Fibroblast of lung (primary cell): ENCODE measurements at places on chromosomes 11 and 22. TPM values are rescaled to one million over a fixed set of nuclear protein-coding genes. Genes with fewer than 3 reads are reported as not detected.
A peak's percentile ranks its signal among the peaks of the same experiment; 100 is the strongest.

- DNase-seq: peak; percentile 3
- no peaks in the 10 kb centered on the region for H3K27me3 ChIP-seq
- no peaks in the 10 kb centered on the region for H3K36me3 ChIP-seq
- no peak overlapping the region for H3K4me3 ChIP-seq
- no peak overlapping the region for H3K27ac ChIP-seq
- no peaks in the 10 kb centered on the region for H3K4me1 ChIP-seq
Measured at GRCh38 chr22:32106930-32107329, 52.2 kb downstream of the C22orf42 start.

DNA sequence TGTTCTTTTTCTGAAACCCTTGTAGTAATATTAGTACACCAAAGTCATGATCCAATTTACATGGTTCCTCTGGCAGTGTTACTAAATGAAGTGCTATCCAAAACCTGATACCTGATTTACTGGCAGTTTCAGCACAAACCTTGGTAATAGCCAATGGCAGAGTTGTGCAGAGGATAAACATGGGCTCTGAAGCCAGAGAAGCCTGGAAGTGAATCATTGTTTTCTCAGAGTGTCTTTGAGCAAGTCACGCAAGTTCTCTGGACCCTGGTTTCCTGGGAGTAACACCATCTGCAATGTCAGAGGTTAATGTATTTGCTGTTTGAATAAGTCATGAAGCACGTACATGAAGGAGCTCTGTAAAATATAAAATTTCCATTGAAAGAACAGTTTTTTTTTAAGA, 222.3 kb upstream of the NARS2 start:
- peaks cover 47% of the 10 kb centered on the region for H3K4me1 ChIP-seq
- DNase-seq: peak; percentile 99
- H3K4me3 ChIP-seq: no peak overlapping the region
- H3K27me3 ChIP-seq: no peaks in the 10 kb centered on the region
- no peaks in the 10 kb centered on the region for H3K36me3 ChIP-seq

GRCh38 chr11:107116358-107116757, 98.1 kb upstream of the GUCY1A2 start:
- no peaks in the 10 kb centered on the region for H3K36me3 ChIP-seq
- H3K27me3 ChIP-seq: no peaks in the 10 kb centered on the region
- H3K27ac ChIP-seq: no peak overlapping the region
- no peak overlapping the region for H3K4me3 ChIP-seq

DNA sequence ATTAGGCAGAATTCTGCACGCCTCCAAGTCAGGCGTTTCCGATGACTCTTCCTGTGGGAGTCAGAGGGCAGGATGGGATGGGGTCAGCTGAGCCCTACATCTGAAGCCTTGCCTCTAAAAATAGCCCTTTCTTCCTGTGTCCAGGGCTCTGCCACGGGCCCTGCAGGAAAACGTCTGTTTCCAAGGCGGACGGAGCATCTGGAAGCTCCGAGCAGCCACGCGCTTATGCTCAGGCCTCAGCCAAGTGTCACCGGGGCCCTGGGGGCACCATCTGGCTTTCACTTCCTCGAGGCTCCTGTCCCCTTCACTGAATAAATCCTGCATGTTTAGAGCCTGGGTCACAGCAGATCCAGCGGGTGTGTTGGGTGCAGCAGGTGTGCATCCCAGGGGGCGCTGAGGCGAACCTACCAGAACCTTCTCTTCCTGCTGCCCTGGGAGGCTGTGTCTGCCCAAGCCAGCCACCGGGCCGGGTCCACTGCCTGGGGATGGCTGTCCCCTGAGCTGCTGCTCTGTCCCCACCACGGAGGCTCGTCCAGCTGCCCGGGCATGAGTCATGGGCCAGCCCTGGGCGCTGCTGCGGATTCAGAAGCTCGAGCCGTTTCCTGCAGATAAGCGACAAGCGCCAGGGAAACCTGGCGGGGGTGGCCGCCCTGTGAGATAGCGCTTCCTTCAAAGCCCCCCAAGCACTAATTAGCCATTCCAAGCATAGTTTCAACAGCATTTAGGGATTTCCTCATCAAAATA, 32.0 kb upstream of the LINC01488 start:
- peaks cover 19% of the 10 kb centered on the region for H3K4me1 ChIP-seq
- no peaks in the 10 kb centered on the region for H3K27me3 ChIP-seq
- DNase-seq: peak; percentile 51
- H3K27ac ChIP-seq: peak overlapping the region; percentile 72

DNA sequence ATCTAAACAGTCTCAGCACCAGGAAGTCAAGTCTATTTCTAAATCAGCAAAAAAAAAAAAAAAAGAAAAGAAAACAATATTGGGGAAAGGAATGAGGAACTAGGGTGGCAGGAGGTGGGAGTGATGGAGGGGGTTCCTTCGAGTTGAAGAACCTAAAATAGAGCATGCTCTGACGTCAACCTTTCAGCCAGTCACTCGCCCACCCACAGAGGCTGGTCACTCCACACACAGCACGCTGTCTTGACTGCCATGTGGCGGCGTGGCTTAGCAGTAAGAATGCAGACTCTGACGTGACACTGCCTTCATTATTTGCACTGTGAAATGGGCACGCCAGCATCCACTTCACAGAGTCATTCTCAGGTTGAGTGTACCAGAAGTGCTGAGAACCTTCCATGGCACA, 48.3 kb downstream of the LARGE1 start:
- H3K4me1 ChIP-seq: peaks cover 17% of the 10 kb centered on the region
- no peak overlapping the region for H3K27ac ChIP-seq

DNA sequence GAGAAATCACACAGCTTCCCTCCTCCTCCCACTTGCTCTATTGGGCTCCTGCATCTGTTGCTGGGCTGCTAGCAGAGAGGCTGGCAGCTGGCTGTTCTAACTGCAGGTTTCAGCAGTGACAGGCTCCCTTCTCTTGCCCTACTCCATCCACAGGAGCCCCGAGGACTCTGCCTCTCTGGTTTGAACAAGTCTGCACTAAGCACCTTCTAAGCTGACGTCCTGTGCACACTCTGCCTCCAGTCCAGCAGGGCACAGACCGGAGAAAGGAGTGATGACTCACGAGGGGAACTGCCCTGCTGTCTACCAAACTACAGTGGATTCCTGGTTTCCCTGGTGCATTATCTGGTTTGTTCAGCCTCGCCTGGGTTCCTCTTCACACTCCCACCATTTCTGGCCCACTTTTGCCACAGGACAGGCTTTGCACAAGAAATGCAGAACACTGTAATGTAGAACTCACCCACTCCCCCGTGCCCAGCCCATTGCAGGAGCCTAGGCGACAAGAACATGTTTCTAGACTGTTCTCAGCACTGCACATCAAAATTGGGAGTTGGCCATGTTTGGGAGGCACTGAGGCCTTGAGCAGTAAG, 26.0 kb downstream of the IL10RA start:
- H3K27me3 ChIP-seq: no peaks in the 10 kb centered on the region
- DNase-seq: no peak
- H3K36me3 ChIP-seq: no peaks in the 10 kb centered on the region

GRCh38 chr11:22331771-22332170, 6.4 kb upstream of the SLC17A6 start:
- no peak overlapping the region for H3K4me3 ChIP-seq
- H3K27me3 ChIP-seq: no peaks in the 10 kb centered on the region
- H3K27ac ChIP-seq: no peak overlapping the region
- DNase-seq: no peak
- H3K4me1 ChIP-seq: no peaks in the 10 kb centered on the region

GRCh38 chr11:68504432-68505066, 44.0 kb downstream of the PPP6R3 start:
- H3K27ac ChIP-seq: no peak overlapping the region
- no peaks in the 10 kb centered on the region for H3K36me3 ChIP-seq
- no peaks in the 10 kb centered on the region for H3K27me3 ChIP-seq

DNA sequence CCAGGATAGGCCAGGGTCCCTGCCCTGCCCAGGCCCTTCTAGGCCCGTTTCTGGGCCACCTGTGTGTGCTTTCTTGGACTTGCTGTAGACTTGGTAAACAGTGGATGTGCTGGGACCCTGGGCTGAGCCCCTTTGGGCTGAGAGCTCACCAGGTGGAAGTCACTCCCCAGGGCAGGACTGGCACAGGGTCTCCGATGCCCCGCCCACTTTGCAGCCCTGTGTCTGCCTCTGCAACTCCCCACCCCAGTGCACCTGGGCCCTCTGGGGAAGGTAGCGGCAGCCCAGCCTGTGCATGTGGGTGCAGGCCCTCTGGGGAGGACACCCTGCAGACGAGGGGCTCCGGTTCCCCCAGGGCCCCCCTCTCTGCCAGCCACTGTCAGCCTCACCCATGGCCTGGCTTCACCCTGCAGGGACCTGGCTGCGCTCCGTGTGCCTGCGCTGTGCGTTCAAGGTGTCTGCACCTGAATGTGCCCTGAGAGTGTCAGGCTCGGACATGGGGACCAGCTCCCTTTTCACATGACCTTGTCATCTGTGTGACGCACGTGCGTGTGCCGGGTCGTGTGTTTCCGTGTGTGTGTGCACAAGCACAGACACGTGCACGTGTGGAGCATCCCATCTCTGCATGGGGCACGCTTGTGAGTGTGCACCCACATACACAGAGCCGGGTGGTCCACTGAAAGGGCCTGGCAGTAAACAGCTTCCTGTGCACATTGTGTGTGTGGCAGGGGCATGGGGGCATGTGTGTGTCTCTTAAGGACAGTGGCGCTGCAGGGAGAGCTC, 118.5 kb downstream of the KCNQ1OT1 start:
- no peak overlapping the region for H3K27ac ChIP-seq
- no peaks in the 10 kb centered on the region for H3K27me3 ChIP-seq
- no peaks in the 10 kb centered on the region for H3K36me3 ChIP-seq
- H3K4me3 ChIP-seq: no peak overlapping the region
- no peak for DNase-seq
- no peaks in the 10 kb centered on the region for H3K4me1 ChIP-seq

DNA sequence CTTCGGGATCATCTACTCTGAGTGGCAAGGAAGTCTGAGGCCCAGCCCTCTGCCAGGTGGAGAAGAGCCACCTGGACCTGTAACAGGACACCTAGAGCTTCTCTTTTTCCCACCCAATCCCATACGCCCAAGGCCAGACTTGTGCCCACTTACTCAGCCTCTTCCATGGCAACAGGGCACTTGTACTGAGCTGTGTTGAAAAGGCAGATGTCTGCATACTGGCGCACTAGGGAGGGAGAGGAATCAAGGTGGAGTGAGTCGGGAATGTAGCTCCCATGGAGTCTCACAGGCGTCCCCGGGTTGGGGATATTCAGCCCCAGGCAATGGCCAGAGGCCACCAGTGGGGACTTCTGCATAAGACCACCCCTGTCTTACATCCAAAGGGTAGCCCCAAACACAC, 36.1 kb downstream of the TPBGL start:
- no peak overlapping the region for H3K4me3 ChIP-seq
- H3K27me3 ChIP-seq: no peaks in the 10 kb centered on the region
- H3K27ac ChIP-seq: no peak overlapping the region
- no peaks in the 10 kb centered on the region for H3K4me1 ChIP-seq

- no peak overlapping the region for H3K4me3 ChIP-seq
- H3K27ac ChIP-seq: no peak overlapping the region
- no peak for DNase-seq
- H3K36me3 ChIP-seq: no peaks in the 10 kb centered on the region
Measured at GRCh38 chr11:117766576-117766975, 30.4 kb downstream of the DSCAML1 start.

GRCh38 chr11:111364503-111364902, 14.6 kb downstream of the POU2AF1 start:
- no peaks in the 10 kb centered on the region for H3K36me3 ChIP-seq
- H3K27me3 ChIP-seq: peaks cover under 1% of the 10 kb centered on the region
- no peaks in the 10 kb centered on the region for H3K4me1 ChIP-seq
- no peak overlapping the region for H3K4me3 ChIP-seq

DNA sequence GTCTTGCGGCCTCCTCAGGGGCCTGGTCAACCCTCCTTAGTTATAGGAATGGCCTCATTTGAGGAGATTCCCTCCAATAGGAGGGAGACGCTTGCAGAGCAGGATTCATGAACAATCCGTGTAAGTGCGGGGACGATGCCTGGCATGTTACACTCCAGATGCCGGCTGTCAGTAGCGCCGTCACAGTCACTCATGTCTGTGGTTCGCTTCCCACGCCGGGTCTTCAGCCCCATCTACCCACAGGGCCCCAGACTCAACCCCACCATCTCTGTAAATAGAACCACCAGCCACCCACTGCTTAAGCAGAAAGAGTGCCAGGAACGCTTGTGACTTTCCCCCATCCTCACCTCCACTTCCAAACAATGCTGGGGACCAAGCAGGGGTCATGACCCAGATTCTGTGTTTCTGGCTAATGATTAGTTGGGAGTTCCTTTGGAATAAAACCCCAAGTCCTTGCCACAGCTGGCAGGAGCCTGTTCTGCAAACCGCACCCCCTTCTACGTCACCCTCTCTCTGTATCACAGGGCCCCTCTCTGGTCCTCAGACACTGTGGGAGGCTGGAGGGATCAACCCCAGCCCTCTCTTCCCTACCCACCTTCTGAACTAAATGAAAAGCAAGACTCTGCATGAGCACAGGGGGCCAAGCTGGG, 38.8 kb upstream of the TOLLIP start:
- H3K27me3 ChIP-seq: no peaks in the 10 kb centered on the region
- no peak for DNase-seq
- H3K36me3 ChIP-seq: no peaks in the 10 kb centered on the region
- H3K4me3 ChIP-seq: no peak overlapping the region
- H3K27ac ChIP-seq: no peak overlapping the region

GRCh38 chr22:30245181-30245984, 1.2 kb downstream of the LIF start:
- peaks cover 19% of the 10 kb centered on the region for H3K36me3 ChIP-seq
- peaks cover 45% of the 10 kb centered on the region for H3K4me1 ChIP-seq
- no peak for DNase-seq
- H3K27ac ChIP-seq: peak overlapping the region; percentile 95
- peak overlapping the region; percentile 72 for H3K4me3 ChIP-seq

DNA sequence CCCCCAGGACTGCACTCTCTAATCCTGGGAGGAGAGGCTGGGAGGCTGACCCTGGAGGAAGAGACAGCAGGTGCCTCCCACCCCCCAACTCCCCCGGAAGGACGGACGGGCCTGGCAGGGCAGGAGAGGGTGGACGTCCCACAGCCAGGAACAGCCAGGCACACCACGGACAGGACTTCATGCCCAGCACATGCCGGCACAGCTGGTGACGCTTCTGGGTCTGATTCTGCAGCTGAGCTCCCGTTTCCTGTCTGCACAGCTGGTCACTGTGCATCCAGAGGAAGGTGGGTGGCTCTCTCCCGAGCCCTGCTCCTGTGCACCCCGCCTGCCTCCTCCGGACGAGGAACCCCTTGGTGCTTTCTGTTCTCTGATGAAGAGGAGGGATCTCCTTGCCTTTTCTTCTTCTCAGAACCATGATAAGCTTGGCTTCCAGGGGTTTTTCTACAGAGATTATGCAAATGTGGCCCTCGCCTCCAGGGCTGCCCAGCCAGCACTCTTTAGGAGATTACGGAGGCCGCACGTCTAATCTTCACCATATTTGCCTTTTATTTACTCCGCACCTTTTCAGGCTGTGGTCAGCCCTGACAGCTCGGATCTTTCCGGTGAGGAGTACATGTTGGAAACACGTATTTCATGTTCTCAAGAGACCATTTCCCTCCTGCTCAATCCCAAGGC, 1295.8 kb downstream of the BRD1 start:
- H3K36me3 ChIP-seq: no peaks in the 10 kb centered on the region
- H3K4me1 ChIP-seq: no peaks in the 10 kb centered on the region
- no peak for DNase-seq
- no peaks in the 10 kb centered on the region for H3K27me3 ChIP-seq
- no peak overlapping the region for H3K27ac ChIP-seq

The RTL10 gene
- total RNA-seq: 7.3 and 7.7 TPM in 2 replicates

The OR4C12 gene
- total RNA-seq: not detected in 2 replicates

The SLC22A8 gene
- not detected in 2 replicates for total RNA-seq

The OR10D3 gene
- not detected in 2 replicates for total RNA-seq

The SGSM1 gene
- under 0.01 TPM in 1 of 2 replicates, not detected in the other for total RNA-seq

The DTX4 gene
- 3.1 and 4.8 TPM in 2 replicates for total RNA-seq

The SYCE3 gene
- total RNA-seq: 0.33 TPM in 1 of 2 replicates, not detected in the other
